ENCODE measurements at places on chromosomes 4 and X.

GRCh38 chrX:65696613-65697012 is 29.2 kb downstream of the MSN start:
- H3K36me3 ChIP-seq: peaks cover 51% of the 10 kb centered on the region
- no peaks in the 10 kb centered on the region for H3K27me3 ChIP-seq
- H3K4me1 ChIP-seq: peaks cover 52% of the 10 kb centered on the region
- peak overlapping the region; percentile 90 for H3K27ac ChIP-seq
- DNase-seq: no peak

- H3K36me3 ChIP-seq: no peaks in the 10 kb centered on the region
- H3K27me3 ChIP-seq: peaks cover 30% of the 10 kb centered on the region
- H3K4me3 ChIP-seq: no peak overlapping the region
- DNase-seq: no peak
Measured at GRCh38 chr4:84964995-84965552, 1.4 kb downstream of the WDFY3 start.

- H3K27me3 ChIP-seq: peaks cover 24% of the 10 kb centered on the region
- no peak for DNase-seq
- H3K36me3 ChIP-seq: no peaks in the 10 kb centered on the region
- peaks cover 1% of the 10 kb centered on the region for H3K4me1 ChIP-seq
- no peak overlapping the region for H3K27ac ChIP-seq
Measured at GRCh38 chr4:99644453-99644852, 13.2 kb downstream of the C4orf54 start.

GRCh38 chr4:156538210-156538609 is 433.4 kb downstream of the PDGFC start:
- no peak overlapping the region for H3K4me3 ChIP-seq
- no peaks in the 10 kb centered on the region for H3K27me3 ChIP-seq
- H3K27ac ChIP-seq: no peak overlapping the region
- no peaks in the 10 kb centered on the region for H3K4me1 ChIP-seq
- no peak for DNase-seq

- H3K27me3 ChIP-seq: no peaks in the 10 kb centered on the region
- no peaks in the 10 kb centered on the region for H3K4me1 ChIP-seq
- H3K4me3 ChIP-seq: no peak overlapping the region
- no peak overlapping the region for H3K27ac ChIP-seq
- DNase-seq: no peak
Measured at GRCh38 chr4:101972791-101973190, 182.3 kb downstream of the BANK1 start.

DNA sequence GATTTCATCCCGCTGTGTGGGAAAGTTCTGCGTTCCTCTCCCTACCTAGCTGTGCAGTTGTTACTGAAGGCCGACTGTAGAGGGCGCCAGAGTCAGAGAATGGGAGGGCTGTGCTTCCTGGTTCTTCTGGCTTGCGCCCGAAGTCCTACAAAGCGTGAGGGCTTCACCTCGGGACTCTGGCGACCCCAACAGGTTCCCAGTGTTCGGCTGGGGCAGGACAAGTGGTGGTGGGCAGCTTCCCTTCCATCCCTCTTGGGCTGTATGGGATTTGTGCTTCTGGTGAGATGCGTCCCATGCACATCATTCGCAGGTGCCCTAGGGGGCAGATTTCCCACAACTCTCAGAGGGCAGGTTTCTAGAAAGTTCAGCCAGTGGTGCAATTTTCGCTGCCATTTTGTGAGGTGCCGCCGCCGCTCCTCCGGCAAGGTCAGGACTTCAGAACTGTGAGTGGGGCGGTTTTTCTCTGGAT is 27.3 kb downstream of the CT45A1 start:
- no peak overlapping the region for H3K27ac ChIP-seq
- H3K4me1 ChIP-seq: no peaks in the 10 kb centered on the region
- no peaks in the 10 kb centered on the region for H3K27me3 ChIP-seq
- no peaks in the 10 kb centered on the region for H3K36me3 ChIP-seq

DNA sequence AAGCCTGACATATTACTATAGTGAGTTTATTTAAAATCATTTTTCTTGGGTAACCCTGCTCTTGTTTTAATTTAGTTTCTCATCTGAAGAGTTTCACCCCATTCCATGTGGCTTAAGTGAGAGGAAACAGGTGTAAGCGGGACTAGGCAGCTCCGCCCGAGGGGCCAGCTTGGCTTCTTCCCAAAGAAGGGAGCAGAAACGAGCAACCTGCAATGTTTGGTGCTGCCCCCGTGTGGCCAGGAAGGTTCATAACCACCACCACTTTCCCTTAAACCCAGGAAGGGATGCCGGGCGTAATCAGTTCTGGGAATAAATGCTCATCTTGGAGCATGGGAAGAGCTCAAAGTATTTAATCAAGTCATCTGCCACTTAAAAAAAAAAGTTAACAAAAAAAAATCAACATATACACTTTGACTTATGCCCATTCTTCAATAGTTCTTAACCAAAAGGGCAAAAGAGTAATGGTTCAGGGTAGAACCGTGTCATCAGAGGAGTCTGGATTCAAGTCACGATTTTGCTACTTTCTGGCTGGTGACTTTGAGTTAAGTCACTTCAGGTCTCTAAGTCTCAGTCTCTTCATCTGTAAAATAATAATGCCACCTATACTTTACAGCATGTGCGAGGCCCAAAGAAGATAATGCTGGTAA is 147.9 kb downstream of the NSUN7 start:
- no peak overlapping the region for H3K27ac ChIP-seq
- peaks cover 5% of the 10 kb centered on the region for H3K27me3 ChIP-seq
- peak; percentile 35 for DNase-seq
- peaks cover 5% of the 10 kb centered on the region for H3K4me1 ChIP-seq
- H3K36me3 ChIP-seq: no peaks in the 10 kb centered on the region

DNA sequence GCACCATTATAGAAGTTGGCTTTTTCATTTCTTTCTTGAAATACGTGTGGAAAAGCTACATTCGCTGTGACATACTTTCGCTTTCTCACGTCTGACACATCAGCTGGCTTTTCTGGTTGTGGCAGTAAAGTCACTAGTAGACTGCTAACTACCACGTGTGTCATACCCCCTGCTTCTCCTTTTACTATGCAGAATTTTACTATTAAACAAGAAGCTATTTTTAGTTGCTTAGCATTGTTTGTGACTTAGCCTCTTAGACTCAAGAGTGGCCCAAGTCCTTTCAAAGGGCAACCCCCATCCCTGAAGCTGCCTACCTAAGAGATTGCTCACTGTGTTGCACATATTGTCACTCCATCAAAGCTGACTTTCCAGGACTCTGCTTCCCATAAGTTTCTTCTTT is 2.1 kb upstream of the IL2 start:
- H3K27me3 ChIP-seq: no peaks in the 10 kb centered on the region
- DNase-seq: peak; percentile 37
- peak overlapping the region; percentile 67 for H3K4me3 ChIP-seq
- peak overlapping the region; percentile 93 for H3K27ac ChIP-seq
- H3K4me1 ChIP-seq: peaks cover 26% of the 10 kb centered on the region
- no peaks in the 10 kb centered on the region for H3K36me3 ChIP-seq

GRCh38 chr4:61373901-61374440 is 173.8 kb downstream of the ADGRL3 start:
- no peaks in the 10 kb centered on the region for H3K27me3 ChIP-seq
- no peak overlapping the region for H3K27ac ChIP-seq
- no peaks in the 10 kb centered on the region for H3K36me3 ChIP-seq

DNA sequence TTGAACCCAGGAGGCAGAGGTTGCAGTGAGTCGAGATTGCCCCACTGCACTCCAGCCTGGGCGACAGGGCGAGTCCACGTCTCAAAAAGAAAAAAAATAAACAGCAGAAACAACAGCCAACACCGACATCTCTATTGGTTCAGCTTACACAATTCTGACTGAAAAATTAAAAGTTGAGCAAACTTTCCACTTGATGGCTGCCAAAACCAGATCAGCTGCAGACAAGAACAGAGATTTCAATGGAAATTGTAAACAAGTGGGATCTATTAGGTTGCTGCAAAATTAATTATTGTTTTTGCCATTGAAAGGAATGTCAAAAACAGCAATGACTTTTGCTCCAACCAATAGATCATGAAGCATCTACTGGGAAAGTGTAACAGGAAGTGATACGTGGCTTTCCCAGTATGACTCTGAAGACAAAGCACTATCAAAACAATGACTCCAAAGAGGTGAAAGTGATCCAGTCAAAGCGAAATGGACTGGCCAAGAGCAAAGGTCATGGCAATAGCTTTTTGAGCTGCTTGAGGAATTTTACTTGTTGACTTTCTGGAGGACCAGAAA is 26.3 kb downstream of the UPF3B start:
- H3K4me3 ChIP-seq: no peak overlapping the region
- H3K36me3 ChIP-seq: peaks cover 16% of the 10 kb centered on the region
- no peaks in the 10 kb centered on the region for H3K27me3 ChIP-seq

GRCh38 chrX:115134382-115134781 is 54.8 kb upstream of the RBMXL3 start:
- no peak overlapping the region for H3K4me3 ChIP-seq
- H3K27ac ChIP-seq: no peak overlapping the region
- no peaks in the 10 kb centered on the region for H3K4me1 ChIP-seq
- no peaks in the 10 kb centered on the region for H3K36me3 ChIP-seq
- no peaks in the 10 kb centered on the region for H3K27me3 ChIP-seq

DNA sequence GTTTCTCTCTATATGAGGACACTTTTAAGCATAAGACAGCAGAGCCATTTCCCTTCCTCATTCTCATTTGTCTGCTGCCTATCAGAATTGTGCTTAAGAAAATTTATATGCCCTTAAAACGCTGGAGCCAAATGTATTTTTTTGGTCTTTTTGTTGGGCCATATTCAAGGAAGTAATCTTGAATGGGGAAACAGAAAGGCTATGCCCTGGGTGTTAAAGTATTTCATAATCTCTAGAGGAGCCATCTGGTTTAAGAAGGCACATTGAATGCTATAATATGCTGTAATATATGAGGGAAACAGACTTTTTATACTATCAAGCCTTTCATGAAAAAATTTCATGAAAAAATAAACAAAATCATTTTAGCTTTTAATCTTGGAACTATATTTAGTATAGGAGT is 4.3 kb downstream of the DMD start:
- no peak overlapping the region for H3K4me3 ChIP-seq
- H3K27me3 ChIP-seq: no peaks in the 10 kb centered on the region
- H3K4me1 ChIP-seq: no peaks in the 10 kb centered on the region
- H3K27ac ChIP-seq: no peak overlapping the region
- no peak for DNase-seq

GRCh38 chrX:40410859-40411258 is 169.9 kb upstream of the ATP6AP2 start:
- DNase-seq: no peak
- H3K4me1 ChIP-seq: no peaks in the 10 kb centered on the region
- H3K27ac ChIP-seq: no peak overlapping the region
- no peak overlapping the region for H3K4me3 ChIP-seq

DNA sequence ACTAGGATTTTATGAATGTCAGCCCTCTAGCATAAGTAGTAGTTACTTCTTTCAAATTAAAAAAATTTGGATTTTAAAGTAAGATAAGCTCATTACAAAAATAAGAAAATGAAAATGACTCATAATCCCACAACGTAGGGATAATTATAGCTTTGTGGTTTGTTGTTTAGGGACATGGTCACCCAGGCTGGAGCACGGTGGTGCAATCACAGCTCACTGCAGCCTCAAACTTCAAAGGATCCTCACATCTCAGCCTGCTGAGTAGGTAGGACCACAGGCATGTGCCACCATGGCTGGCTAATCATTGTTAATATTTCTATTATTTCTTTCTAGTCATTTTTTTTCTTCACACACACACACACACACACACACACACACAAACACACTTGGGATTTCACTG is 57.6 kb downstream of the PLAC1 start:
- no peaks in the 10 kb centered on the region for H3K4me1 ChIP-seq
- H3K36me3 ChIP-seq: no peaks in the 10 kb centered on the region
- DNase-seq: no peak
- no peak overlapping the region for H3K27ac ChIP-seq

- peaks cover 3% of the 10 kb centered on the region for H3K36me3 ChIP-seq
- H3K4me3 ChIP-seq: no peak within 1 kb of the TSS
- H3K27ac ChIP-seq: no peak within 1 kb of the TSS
- no peaks in the 10 kb centered on the region for H3K4me1 ChIP-seq
- DNase-seq: no peak
- H3K27me3 ChIP-seq: peaks cover 8% of the 10 kb centered on the region
Measured at GRCh38 chrX:20116577-20117240, at the start of gene MAP7D2. Gene MAP7D2, minus strand, starts transcription at chrX:20116907. Its CDS starts 28 bp downstream, at chrX:20116879.

DNA sequence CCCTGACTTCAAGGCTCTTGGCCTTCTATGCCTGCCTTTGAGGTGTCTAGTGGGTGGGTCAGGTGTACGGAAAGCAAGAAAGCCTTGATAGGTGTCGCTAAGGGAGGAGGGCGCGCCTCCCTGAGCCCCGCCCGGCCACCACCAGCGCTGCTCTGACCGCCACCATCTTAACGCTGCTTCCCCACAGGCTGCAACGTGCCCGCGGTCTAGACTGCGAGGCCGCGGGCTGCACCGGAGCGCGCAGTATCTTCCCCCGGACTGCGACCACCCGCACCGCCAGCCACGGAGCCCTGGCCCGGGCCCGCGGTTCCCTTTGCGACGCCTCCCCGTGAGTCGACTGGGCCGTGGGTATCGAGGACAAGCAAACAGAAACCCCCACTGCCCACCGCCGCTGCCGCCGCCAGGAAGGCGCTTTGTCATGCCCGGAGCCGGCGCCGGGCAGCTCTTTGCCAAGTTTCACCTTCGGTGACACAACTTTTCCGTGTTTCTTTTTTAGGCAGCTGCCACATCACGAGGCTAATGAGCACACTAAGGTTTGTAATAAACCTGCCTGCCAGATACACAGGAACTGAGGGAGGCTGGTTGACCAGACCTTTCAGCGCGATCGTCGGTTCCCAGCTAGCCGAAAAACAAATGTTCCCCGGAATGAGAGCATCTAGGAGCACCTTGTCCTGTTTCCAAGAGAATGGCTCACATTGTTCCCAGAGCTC is 335.8 kb upstream of the F9 start:
- H3K27me3 ChIP-seq: peaks cover 28% of the 10 kb centered on the region
- no peaks in the 10 kb centered on the region for H3K36me3 ChIP-seq
- no peaks in the 10 kb centered on the region for H3K4me1 ChIP-seq
- no peak overlapping the region for H3K27ac ChIP-seq
- H3K4me3 ChIP-seq: no peak overlapping the region

- no peaks in the 10 kb centered on the region for H3K4me1 ChIP-seq
- H3K27me3 ChIP-seq: no peaks in the 10 kb centered on the region
- H3K36me3 ChIP-seq: no peaks in the 10 kb centered on the region
- no peak overlapping the region for H3K4me3 ChIP-seq
- DNase-seq: no peak
- no peak overlapping the region for H3K27ac ChIP-seq
Measured at GRCh38 chr4:95107004-95107403, 349.2 kb downstream of the BMPR1B start.

DNA sequence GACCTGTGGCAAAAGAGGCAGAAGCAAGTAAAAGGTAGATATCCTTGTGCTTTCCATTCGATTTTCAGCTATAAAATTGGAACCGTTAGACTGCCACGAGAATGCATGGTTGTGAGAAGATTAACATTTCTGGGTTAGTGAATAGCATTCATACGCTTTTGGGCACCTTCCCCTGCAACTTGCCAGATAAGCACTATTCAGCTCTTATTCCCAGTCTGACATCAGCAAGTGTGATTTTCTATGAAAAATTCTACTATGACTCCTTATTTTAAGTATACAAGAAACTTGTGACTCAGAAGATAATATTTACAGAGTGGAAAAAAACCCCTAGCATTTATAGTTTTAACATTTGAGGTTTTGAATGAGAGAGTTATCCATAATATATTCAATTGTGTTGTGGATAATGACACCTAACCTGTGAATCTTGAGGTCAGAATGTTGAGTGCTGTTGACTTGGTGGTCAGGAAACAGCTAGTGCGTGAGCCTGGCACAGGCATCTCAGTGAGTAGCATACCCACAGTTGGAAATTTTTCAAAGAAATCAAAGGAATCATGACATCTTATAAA is 3.9 kb downstream of the FGB start:
- DNase-seq: no peak
- no peaks in the 10 kb centered on the region for H3K4me1 ChIP-seq
- H3K27ac ChIP-seq: no peak overlapping the region
- no peaks in the 10 kb centered on the region for H3K27me3 ChIP-seq
- no peak overlapping the region for H3K4me3 ChIP-seq
